ENCODE measurements at places on chromosomes 3 and 15. TPM values are rescaled to one million over a fixed set of nuclear protein-coding genes. Genes with fewer than 3 reads are reported as not detected.

Gene FAN1
- 23.0 TPM for total RNA-seq

- H3K4me3 ChIP-seq, result no peak overlapping the region
- DNase-seq, result no peak
- H3K27ac ChIP-seq, result no peak overlapping the region
- H3K36me3 ChIP-seq, result no peaks in the 10 kb centered on the region
- H3K27me3 ChIP-seq, result no peaks in the 10 kb centered on the region
These were observed 349.3 kb upstream of the THRB start for GRCh38 chr3:24843955-24844354.

- no peak overlapping the region for H3K27ac ChIP-seq
- no peak for DNase-seq
- H3K27me3 ChIP-seq, result no peaks in the 10 kb centered on the region
- H3K36me3 ChIP-seq, result peaks cover 4% of the 10 kb centered on the region
These were observed 612.8 kb downstream of the MAGI1 start for GRCh38 chr3:65425880-65426279.

Gene KLHL40
- total RNA-seq, result not detected

Gene AQP9
- total RNA-seq, result 31.3 TPM

Gene SMCO1
- total RNA-seq, result not detected

DNA sequence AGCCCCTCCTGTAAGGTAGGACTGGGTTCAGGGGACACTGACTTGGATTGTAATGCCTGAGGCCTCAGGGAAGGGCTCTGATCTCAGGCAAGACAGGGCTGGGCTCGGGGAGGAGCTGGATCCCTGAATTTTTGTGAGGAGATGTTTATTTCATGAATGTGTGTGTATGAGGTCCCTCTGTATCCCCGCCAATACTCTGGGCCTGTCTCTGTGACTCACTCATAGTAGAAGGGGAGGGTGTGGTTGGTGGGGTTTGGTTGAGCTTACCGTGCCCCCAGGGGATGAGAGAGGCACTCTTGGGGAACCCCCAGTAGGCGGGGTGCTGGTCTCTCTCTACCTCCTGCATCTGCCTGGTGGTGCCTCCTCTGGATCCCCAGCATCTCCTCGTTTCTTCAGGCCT lies 28.1 kb downstream of the RPSA start:
- H3K4me1 ChIP-seq, result no peaks in the 10 kb centered on the region
- no peaks in the 10 kb centered on the region for H3K27me3 ChIP-seq
- H3K27ac ChIP-seq, result no peak overlapping the region
- no peak overlapping the region for H3K4me3 ChIP-seq

Gene ITIH1
- total RNA-seq, result 0.11 TPM

DNA sequence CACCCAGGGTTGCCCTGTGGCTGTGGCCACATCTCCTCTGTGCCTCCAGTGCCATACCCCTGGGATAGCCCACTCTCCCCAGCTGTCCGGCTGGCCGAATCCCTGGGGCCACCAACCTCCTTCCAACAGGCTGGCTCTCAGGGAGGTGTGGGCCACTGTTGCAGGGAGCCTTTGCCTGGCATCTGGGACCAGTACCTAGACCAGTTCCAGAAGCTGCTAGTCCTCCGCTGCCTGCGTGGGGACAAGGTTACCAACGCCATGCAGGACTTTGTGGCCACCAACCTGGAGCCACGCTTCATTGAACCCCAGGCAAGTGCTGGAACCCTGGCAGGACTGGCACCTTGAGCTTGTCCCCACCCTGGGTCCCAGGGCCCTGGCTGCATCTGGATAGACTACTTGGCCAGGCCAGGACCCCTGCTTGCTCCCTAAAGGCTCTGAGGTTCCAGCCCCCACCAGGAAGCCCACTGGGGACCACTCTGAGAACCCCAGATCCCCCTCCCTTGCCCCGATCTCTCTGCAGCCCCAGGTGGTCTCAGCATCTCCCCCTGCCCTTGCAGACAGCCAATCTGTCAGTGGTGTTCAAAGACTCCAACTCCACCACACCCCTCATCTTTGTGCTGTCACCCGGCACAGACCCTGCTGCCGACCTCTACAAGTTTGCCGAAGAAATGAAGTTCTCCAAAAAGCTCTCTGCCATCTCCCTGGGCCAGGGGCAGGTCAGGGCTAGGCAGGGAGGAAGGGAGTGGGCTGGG lies 50.0 kb downstream of the SEMA3G start:
- DNase-seq, result no peak
- peaks cover 3% of the 10 kb centered on the region for H3K36me3 ChIP-seq
- no peaks in the 10 kb centered on the region for H3K4me1 ChIP-seq
- H3K27ac ChIP-seq, result no peak overlapping the region

DNA sequence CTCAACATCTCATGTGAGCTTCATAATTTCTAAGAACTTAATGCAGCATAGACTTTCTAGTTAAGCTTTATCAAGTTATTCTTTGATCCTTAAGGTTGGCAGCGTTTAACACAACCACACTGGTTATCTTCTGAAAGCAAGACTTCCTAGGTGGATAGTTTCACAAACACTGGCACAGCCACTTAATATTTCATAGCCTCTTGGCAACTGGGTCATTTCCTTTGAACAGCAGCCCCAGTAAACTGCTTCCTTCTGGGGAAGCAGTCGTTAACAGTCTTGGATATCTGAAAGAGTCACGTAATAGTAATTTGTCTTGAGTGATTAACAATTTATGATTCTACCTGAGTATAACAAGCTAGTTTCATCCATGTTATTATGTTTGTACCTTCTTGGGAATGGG lies 45.9 kb upstream of the ABHD10 start:
- H3K36me3 ChIP-seq, result peaks cover 8% of the 10 kb centered on the region
- H3K4me3 ChIP-seq, result no peak overlapping the region
- no peaks in the 10 kb centered on the region for H3K4me1 ChIP-seq
- DNase-seq, result no peak

Gene KCNMB2
- 12.2 TPM for total RNA-seq

Gene ANKUB1
- total RNA-seq, result 6.7 TPM

Gene SAMMSON
- not detected for total RNA-seq

- no peak overlapping the region for H3K27ac ChIP-seq
- no peak overlapping the region for H3K4me3 ChIP-seq
- DNase-seq, result no peak
- H3K4me1 ChIP-seq, result no peaks in the 10 kb centered on the region
- H3K36me3 ChIP-seq, result no peaks in the 10 kb centered on the region
These were observed 35.2 kb downstream of the FEM1B start for GRCh38 chr15:68312701-68313204.

Gene PIGBOS1
- 12.9 TPM for total RNA-seq

DNA sequence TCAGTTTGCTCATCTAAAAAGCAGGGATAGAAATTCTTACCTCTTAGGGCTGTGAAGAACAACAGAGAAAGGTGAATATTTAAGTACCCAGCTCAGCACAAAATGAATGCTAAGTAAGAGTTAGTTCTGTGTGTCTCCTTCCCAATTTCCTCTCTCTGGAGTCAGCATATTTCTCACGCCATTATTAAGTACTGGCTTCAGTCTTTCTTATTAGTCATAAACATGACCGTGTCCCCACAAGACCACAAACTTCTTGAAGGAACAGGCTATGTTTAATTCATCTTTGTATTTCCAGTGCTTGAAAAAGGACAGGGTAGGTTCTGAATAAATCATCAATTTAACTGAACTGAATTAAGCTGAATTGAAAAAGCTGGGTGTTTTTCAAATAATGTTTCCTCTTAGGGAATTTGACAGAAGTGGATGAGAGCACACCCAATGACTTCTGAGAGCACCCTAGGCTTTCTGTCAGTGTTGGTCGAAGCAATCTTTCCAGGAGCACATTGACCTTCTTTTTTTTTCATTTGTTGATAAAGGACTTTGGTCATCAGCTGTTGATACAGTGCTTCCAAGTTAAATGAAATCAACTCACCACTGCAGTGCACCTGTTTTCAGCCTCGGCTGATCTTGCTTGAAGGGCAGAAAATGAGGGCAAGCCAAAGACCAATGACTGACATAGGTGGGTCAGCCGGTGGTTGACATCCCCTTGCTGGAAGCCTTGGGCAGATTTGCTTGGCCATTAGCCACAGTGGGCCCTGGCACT lies 324.6 kb downstream of the MFSD1 start:
- H3K27ac ChIP-seq, result no peak overlapping the region
- H3K27me3 ChIP-seq, result no peaks in the 10 kb centered on the region
- no peak overlapping the region for H3K4me3 ChIP-seq
- no peak for DNase-seq

DNA sequence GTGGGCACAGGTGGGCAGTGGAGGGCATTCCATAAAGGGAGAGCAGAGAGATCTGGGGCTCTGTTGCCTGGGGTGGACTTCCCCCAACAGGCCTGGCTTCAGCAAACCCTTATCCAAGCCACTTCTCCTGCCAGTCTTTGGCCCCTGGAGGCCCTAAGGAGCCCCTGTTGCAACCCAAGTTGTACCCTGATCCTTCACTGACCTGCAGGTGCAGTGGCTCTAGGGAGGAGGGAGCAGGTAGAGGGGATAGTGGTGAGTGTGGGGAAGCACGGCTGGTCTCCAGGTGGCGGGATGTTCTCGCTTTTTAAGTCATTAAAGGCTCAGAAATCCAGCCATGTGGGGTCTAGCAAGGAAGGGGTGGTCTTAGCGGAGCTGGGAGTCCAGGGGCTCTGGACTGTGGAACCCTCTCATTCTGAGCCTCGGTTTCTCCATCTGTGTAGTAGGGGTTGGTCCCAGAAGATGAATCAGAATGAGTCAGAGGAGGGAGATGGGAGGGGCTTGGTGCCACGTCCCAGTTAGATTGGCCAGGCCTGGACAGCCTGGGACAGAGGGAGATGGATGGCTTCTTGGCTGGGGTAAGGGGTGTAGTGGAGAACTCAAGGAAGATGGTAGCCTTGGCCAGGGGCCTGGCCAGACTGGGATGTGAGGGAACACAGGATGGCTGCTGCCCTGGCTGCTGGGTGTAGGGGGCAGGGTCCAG lies 2.6 kb downstream of the ZBTB47 start:
- H3K27ac ChIP-seq, result peak overlapping the region; percentile 97
- no peaks in the 10 kb centered on the region for H3K36me3 ChIP-seq
- peaks cover 32% of the 10 kb centered on the region for H3K4me1 ChIP-seq
- no peak for DNase-seq
- no peaks in the 10 kb centered on the region for H3K27me3 ChIP-seq
- no peak overlapping the region for H3K4me3 ChIP-seq

DNA sequence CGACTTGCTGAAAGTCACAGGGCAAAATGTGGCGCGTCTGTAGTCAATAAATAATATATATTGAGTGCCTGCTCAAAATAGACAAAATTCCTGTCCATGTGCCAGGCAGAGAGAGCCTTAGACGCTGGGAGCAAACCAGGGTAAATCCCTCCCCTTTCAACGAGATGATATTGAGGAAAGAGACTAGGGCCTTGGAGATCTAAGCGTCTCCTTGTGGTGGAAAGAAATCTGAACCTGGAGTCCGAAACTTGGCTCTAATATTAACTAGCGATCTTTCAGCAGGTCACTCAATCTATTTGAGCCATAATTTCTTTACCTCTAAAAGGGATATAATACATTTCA lies 348 bp upstream of the DPP8 start:
- H3K4me1 ChIP-seq, result peaks cover 34% of the 10 kb centered on the region
- DNase-seq, result no peak
- H3K4me3 ChIP-seq, result no peak overlapping the region
- H3K36me3 ChIP-seq, result no peaks in the 10 kb centered on the region
- H3K27ac ChIP-seq, result no peak overlapping the region

Gene TRIM71
- total RNA-seq, result 9.9 TPM

DNA sequence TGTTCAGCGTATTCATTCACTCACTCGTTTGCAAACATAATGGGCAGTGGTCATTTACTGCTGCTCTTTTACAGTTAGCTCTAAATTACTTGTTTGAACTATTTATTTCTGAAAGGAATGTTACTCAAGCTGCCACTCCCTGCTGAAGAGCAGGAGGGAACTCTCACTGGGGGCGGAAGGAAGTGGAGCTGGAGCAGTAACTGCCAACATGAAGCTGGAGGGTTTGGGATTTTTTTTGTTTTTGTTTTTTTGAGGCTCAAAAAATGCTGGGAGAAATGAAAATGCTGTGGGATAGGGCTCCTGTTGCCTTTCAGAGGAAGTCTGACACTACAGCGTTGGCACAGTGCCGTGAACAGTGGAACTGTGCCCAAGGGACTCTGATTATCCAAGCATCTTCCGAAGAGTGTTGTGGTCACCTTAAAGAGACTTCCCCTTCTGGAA lies 44.1 kb downstream of the SENP2 start:
- peaks cover 6% of the 10 kb centered on the region for H3K4me1 ChIP-seq
- DNase-seq, result peak; percentile 70
- H3K4me3 ChIP-seq, result no peak overlapping the region
- H3K27me3 ChIP-seq, result no peaks in the 10 kb centered on the region
- peaks cover 10% of the 10 kb centered on the region for H3K36me3 ChIP-seq

Gene GUCA1C
- total RNA-seq, result not detected

Gene FEZF2
- total RNA-seq, result not detected

DNA sequence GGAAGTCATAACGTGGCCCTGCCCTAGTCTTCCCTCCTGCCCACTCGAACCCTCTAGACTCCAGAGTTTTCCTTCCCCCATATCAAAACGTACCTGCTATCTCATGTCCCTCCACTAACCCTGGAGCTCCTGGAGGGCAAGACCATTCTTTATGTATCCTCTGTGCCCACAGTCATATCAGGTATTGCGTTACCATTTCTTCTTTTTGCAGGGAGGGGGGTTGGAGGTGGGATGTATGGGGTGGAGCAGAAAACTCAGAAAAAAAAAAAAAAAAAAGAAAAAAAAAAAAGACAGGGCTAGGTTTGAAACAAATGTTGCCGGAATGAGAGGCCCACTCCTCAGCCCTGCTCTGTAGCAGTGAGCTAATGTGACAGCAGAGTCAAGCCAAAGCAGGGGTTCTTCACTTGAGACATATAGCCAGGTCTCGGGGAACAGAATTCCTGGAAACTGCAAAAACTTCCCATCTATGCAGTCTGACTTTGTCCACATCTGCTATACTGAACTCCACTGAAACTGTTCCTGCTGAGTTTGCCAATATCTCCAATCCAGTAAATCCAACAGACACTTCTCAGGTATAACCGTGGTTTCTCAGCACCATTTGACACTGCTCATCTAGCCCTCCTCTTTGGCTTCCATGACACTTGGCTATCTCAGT lies 31.1 kb downstream of the PARP16 start:
- H3K4me1 ChIP-seq, result peaks cover 29% of the 10 kb centered on the region
- no peak overlapping the region for H3K4me3 ChIP-seq

GRCh38 chr15:45498701-45499100 lies 23.9 kb downstream of the SLC30A4 start:
- no peak overlapping the region for H3K4me3 ChIP-seq
- no peak for DNase-seq
- no peaks in the 10 kb centered on the region for H3K36me3 ChIP-seq

Gene FETUB
- not detected for total RNA-seq

DNA sequence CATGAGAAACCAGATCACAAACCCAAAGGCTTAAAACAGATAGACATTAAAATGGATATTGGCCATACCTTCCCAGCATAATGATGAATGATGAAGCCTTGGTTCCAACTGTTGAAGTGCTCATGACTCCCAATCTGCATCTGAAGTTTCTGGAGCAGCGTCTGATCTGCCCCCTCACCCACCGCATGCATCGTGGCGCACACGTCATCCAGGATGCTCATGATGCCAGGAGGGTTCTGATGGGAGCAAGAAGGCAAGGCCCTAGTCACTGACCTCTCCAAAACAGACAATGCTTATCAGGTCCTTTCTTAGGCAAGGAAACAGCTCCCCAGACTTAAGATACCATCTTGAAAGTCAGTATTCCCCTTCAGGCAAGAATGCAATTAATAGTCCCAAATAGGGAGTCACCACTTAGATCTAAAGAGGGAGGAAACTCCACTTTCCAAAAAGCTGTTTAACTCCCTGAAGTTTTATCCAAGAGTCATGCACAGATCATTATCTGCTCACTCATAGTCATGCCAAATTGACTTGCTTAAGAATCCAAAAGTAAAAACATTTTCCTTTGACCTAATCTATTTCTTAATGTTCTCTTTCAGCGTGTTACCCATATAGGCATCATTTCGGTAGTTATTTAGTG lies 2.1 kb downstream of the LDHAL6B start:
- H3K27me3 ChIP-seq, result no peaks in the 10 kb centered on the region
- DNase-seq, result no peak
- no peak overlapping the region for H3K4me3 ChIP-seq
- no peak overlapping the region for H3K27ac ChIP-seq
- H3K4me1 ChIP-seq, result no peaks in the 10 kb centered on the region

Gene EHHADH
- 11.1 TPM for total RNA-seq

All from lung (tissue), 17 donors.